ENCODE measurements at places on chromosomes 3 and 15.

- no peak for DNase-seq
Measured at GRCh38 chr3:65591313-65591712, 447.4 kb downstream of the MAGI1 start.

GRCh38 chr3:192953926-192954325 lies 36.3 kb upstream of the MB21D2 start:
- DNase-seq, result no peak

DNA sequence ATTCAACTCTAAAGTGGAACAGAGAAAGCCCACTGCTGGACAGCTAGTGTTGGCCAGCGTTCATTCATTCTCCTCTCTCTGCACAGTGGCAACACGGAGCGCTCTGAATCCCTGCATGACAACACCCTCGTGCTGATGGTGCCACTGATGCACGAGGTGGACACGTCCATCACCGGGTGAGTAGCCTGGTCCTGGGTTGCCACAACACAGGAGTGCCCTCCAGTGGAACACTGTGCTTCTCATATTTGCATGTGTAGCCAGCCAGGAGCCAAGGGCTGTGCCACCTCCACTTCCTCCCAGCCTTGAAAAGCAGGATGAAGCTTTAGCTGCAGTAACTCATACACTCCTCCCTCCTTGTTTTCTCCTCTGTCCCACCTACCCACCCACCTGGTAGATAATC lies 120.0 kb upstream of the CTDSPL start:
- no peak for DNase-seq

GRCh38 chr15:88220443-88221335 lies 35.9 kb downstream of the NTRK3 start:
- DNase-seq, result no peak

DNA sequence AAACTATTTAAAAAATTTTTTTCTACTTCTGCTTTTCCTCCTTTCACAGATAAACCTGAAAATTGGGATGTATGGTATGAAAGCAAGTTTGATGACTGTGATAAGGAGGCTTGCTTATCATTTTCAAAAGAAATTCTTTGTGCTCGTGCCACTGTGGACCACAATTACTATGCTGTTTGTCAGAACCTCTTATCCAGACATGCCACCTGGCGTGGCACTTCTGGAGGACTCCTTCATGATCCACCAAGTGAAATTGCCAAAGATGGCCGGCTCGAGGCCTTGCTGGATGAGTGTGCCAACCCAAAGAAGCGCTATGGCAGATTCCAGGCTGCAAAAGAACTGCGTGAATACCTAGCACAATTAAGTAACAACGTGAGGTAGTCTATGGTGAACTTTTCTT lies 17.8 kb downstream of the DIPK2A start:
- DNase-seq, result no peak

DNA sequence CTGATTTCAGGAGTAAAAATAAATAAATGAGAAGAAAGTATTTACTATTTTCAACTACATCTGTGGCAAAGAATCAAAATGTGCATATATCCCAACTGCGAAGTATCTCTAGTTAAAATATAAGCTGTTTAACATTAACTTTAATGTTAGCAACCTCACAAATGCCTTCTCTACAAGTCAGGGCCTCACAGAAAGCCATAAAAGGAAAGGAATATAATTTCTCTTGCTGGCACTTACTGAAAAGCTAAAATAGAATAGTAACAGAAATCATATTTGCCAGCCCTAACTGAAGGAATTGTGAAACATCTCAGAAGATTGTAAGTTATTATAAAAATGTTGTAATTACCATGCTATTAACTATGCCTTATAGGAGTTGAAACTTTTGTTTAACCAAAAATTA lies 65.1 kb upstream of the MBNL1 start:
- no peak for DNase-seq

DNA sequence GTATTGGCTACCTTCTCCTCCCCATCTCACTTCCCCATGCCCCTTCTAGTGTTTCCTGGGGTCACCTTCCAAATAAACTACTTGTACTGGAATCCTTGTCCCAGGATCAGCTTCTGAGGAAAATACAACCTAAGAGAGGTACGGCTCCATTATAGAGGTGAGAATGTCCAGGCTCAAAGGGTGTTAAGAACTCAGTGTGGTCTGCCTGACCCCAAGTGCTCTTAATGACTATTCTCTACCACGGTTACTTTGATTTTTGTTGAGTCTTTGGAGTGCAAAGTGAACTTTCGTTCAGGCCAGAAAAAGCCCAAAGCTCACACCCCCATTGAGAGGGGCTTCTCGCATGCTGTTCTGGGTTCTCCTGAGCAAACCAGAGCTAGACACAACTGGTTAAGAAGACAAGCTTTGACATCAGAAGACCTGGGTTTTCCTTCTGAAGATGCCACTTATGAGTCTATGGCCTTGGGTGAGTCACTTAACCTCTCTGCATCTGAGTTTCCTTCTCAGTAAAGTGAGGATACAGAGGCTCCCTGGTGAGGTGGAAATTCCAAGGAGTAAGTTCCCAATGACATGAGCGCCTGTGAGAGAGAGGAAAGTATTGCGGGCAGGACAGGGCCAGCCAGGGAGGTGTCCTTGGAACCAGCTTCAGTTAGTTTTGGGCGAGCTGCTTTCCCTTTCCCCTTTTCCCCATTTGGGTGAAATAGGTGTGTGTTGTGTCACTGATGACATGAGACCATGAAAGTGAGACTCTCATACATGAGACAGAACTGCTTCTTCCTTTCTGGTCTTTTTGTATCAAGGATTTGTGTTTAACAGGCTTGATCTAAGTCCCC lies 475.0 kb upstream of the PROK2 start:
- DNase-seq, result no peak

DNA sequence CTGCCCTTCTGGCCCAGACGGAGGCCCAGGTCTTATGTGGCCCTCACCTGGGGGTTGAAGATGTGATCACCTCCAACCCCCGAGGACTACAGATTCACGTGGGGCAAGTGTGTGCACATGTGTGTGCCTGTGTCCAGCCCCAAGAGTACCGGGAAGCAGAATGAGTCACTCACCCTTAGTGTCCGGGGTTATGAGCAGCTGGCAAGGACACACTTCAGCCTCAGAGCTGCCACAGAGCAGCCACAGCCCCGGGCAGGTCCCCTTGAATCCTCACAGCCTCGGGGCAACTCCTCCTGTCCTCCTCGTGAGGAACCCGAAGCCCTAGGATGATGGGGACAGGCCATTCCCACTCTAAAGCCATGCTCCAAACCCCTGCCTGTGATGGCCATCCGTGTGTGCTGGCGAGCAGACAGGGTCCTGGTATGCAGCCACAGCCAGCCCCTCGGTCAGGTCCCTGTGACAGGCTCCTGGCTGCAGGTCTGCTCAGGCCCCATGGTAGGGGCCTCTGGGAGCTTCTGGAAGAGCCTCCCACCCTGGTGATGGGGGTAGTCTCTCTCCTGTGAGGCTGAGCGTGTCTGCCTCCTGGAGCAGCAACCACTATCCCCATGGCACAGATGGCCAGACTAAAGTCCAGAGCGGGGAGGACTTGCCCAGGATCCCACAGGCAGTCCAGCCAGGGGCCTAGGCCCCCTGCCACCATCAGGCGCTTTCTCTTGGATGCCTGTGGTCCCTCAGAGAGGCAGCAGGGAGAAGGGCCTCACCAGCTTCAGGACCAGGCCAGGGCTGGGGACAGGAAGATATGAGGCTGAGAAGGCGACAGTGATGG lies 852 bp downstream of the STAB1 start:
- no peak for DNase-seq

DNA sequence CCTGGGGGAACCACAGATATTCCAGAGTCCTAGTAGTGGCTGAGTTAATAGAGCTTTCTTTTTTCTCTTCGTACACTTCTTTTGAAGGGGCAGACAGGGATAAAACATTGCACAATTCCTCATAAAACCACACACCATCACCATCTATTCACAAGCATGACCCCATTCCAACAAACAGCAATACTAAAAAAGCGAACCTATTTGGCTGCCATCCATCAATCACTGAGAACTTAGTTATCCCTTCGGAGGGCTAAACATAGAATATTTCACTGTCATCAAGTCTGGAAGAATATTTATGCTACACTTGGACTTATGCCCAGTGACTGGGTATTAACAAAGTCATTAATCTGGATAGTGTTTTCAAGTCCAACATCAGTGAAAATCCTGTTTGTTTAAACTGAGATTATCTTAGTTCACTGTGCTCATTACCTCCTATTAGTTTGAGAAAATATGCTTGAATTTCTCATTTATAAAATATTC lies 80.3 kb upstream of the PRTG start:
- DNase-seq, result no peak

DNA sequence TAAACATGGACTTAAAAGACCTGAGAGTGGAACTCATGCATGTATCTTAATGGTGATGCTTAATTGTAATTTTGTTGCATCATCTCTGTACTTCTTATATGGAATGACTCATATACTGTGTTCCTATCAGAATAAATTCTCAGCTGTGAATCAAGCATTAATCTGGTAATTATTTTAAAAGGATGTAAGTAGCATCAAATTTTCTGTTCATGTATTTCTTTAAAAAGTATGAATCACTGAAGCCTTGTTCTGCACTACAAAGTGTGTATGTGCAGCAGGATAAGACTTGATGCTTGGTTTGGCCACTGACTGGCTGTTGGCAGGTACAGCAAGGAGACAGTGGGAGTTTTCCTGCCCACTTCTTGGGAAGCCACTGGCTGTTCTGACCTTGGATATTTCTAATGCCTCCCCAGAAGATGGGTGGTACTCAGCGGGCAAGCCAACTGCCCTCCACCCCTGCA lies 123.9 kb downstream of the ANO10 start:
- DNase-seq, result no peak

DNA sequence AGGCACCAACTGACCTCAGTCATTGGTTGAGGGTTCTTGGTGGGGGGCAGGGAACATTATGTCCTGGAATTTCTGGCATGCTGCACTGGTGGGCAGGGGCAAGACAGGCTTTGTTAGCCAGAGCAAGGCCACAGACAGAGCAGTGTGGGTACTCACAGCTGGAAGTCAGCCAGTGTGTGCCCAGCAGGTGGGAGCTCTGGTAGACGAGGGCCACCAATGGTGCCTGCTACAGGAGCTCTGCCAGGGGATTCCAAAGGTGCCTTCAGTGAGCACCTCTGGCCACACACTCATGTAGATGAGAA lies 31.3 kb downstream of the CYP8B1 start:
- no peak for DNase-seq

GRCh38 chr3:108713816-108714215 lies 43.4 kb downstream of the RETNLB start:
- no peak for DNase-seq

DNA sequence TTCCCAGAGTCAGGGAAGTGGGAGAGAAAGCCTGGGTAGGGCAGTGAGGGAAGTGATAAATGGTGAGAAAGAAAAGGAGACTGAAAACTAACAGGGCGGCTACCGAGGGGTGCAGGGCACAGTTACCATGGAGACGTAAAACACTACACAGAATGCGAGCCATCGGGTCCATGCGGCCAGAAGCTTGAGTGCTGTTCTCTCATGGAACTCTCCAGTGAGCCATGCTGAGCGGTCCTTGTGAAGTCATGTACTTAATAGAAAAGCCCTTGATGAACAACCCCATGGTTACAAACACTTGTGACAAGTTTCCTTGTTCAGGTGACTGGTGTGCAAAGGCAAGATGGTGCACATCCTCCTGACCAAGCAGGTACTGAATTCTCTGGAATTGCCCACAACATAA lies 3.7 kb upstream of the PLA2G4F start:
- DNase-seq, result no peak

DNA sequence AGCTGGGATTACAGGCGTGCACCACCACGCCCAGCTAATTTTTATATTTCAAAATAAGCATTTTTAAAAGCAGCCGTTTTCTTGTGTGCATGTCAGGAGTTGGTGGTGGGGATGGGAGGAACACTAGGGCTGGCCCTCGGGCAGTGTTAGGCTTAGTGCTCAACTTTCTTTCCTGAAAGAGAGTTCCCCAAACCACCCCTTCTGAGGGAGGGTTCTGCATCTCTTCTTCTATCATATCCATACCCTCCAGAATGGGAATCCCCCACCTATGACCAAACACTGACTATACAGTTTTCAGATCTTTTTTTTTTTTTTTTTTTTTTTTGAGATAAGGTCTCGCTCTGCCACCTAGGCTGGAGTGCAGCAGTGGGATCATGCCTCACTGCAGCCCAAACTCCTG lies 12.5 kb downstream of the PFKFB4 start:
- DNase-seq, result no peak

GRCh38 chr3:111956995-111957734 lies 21.7 kb upstream of the ABHD10 start:
- DNase-seq, result no peak

DNA sequence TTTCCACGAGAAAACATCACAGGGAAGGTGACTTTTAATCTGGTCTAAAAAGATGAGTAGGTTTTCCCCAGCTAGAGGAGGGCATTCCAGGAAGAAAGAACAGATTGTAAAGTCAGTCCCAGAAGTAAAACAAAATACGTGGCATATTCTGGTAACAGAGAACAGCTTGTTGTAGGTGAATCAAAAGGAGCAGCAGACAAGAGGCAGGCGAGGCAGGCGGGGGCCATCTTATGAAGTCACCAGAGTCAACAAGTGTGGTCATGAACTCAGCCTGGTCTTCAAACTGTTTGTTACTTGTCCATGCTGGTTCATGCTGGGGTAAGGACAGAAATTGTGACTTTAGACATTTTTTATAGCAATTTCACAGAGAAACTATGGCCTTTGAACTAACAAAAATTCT lies 4.0 kb upstream of the POPDC2 start:
- DNase-seq, result no peak

- no peak for DNase-seq
Measured at GRCh38 chr3:152100491-152101132, 168.1 kb upstream of the MBNL1 start.

DNA sequence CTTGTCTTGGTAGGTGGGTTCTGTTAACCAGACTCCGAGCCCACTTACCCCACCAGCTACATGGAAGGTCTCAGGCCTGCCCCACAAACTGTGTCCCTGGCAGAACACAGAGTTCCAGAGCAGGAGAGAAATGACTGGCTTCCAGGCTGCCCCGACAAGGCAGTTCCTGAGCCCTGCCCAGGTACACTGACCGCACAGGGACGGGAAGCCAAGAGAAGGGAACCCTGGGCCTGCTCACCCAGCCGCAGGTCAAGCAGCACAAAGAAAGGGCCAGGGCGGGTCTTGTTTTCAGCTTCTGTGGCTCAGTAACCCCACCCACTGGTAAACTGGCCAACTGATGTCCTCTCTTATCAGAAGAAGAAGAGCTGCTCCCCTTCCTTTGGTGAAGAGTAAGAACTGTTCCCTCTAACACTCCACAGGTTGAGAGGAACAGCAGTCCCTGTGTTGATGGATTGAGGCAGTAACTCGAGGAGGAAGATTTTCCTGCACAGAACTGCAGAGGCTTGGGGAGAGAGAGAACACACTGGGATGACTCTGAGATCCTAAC lies 68.4 kb downstream of the CRTC3 start:
- no peak for DNase-seq

- DNase-seq, result no peak
Measured at GRCh38 chr3:134374105-134374790, at the start of gene AMOTL2. Gene AMOTL2 (minus strand): TSS chr3:134374447. CDS start chr3:134371433, 3,014 bp downstream.

- DNase-seq, result peak; percentile 87
Measured at GRCh38 chr3:9396301-9396631, 1.1 kb upstream of the SETD5 start.

All from stimulated activated naive CD4-positive, alpha-beta T cell treated with Interleukin-2 at 50 U/mL for 16 hours (primary cell).